ENCODE measurements at places on chromosomes 6 and 20.

- peaks cover 14% of the 10 kb centered on the region for H3K36me3 ChIP-seq
- peak; percentile 87 for DNase-seq
- no peaks in the 10 kb centered on the region for H3K27me3 ChIP-seq
- peak within 1 kb of the TSS; percentile 97 for H3K27ac ChIP-seq
Measured at GRCh38 chr6:30061092-30061857, at the start of gene POLR1H. Gene POLR1H, plus strand, starts transcription at chr6:30061265. Its CDS starts 260 bp downstream, at chr6:30061525.

- no peak overlapping the region for H3K27ac ChIP-seq
- no peaks in the 10 kb centered on the region for H3K4me1 ChIP-seq
- H3K4me3 ChIP-seq = no peak overlapping the region
- H3K27me3 ChIP-seq = no peaks in the 10 kb centered on the region
- no peak for DNase-seq
Measured at GRCh38 chr20:60676011-60676410, 576.0 kb upstream of the CDH4 start.

DNA sequence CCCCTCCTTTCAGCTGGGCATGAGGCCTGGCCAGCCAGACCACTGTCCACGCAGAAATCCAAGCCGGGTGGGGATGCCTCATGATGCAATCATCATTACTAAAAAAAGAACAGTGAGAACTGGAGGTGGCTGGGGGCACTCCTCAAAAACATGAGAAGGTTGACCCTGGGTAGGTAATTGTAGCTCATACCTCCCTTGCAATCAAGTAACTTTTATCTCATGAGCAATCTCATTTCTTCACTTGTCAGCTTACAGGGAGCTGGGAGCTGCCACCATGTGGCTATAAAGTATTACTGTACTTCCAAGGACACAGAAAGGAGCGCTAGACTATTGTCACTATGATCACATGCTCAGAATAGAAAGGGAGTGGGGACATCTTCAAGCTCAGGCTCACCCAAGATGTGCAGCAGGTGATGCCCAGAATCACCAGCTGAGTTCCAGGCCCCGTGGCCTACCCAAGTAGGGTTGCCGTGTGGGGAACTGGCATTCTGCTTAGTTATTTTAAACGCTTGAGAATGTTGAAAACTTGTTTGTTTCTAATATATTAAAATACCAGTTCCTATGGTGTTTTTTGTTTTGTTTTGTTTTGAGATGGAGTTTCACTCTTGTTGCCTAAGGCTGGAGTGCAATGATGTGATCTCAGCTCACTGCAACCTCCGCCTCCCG is 3.0 kb upstream of the CDH26 start:
- no peak overlapping the region for H3K27ac ChIP-seq
- DNase-seq = no peak

DNA sequence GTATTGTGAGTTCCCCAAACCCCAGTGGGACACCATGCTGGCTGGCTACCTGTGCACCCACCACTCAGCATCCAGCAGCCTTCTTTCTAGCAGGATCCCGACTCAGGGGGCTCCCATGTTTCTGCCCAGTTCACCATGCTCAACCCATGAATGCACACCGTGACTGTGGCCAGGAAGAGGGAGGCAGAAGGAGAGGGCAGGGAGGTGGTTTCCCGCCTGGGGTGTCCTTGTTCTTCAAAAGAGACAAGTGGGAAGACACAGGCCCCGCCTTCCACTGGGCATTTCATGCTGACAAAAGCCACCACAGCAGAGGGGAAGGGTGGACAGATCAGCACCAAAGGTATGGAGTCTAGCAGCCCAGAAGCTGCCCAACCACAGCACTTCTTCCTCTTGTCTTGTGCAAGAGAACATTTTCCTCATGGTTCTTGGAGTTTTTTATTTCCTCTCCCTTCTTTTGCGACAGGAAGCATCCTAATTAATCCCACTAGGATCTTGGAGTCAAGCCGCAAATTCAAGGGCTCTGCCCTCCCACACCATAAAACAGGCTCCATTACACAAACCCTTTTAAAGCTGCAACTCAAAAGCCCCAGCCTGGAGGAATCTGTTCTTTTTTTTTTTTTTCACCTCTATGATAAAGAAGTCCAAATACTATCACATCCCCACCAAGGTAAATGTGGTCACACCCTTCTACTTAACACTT is 13.5 kb upstream of the ANKRD60 start:
- H3K27me3 ChIP-seq = no peaks in the 10 kb centered on the region
- no peak overlapping the region for H3K27ac ChIP-seq
- H3K4me1 ChIP-seq = peaks cover 3% of the 10 kb centered on the region
- H3K4me3 ChIP-seq = no peak overlapping the region
- peaks cover 16% of the 10 kb centered on the region for H3K36me3 ChIP-seq

GRCh38 chr20:58001381-58001780 is 227.1 kb downstream of the ANKRD60 start:
- H3K27ac ChIP-seq = no peak overlapping the region
- DNase-seq = no peak
- no peak overlapping the region for H3K4me3 ChIP-seq
- no peaks in the 10 kb centered on the region for H3K36me3 ChIP-seq
- peaks cover 4% of the 10 kb centered on the region for H3K27me3 ChIP-seq

GRCh38 chr20:41133709-41134361 is 3.5 kb upstream of the PLCG1 start:
- no peaks in the 10 kb centered on the region for H3K36me3 ChIP-seq
- no peak overlapping the region for H3K27ac ChIP-seq
- H3K4me3 ChIP-seq = no peak overlapping the region
- DNase-seq = no peak
- H3K27me3 ChIP-seq = no peaks in the 10 kb centered on the region
- H3K4me1 ChIP-seq = peaks cover 31% of the 10 kb centered on the region

- H3K27me3 ChIP-seq = no peaks in the 10 kb centered on the region
- no peaks in the 10 kb centered on the region for H3K36me3 ChIP-seq
- no peak for DNase-seq
Measured at GRCh38 chr6:65896140-65896539, 189.1 kb upstream of the EYS start.

GRCh38 chr6:15038013-15038791 is 207.7 kb upstream of the JARID2 start:
- no peaks in the 10 kb centered on the region for H3K4me1 ChIP-seq
- H3K4me3 ChIP-seq = no peak overlapping the region
- no peaks in the 10 kb centered on the region for H3K36me3 ChIP-seq
- DNase-seq = no peak

All from CD8-positive, alpha-beta memory T cell (primary cell).